ENCODE measurements at places on chromosomes 11 and 22.

DNA sequence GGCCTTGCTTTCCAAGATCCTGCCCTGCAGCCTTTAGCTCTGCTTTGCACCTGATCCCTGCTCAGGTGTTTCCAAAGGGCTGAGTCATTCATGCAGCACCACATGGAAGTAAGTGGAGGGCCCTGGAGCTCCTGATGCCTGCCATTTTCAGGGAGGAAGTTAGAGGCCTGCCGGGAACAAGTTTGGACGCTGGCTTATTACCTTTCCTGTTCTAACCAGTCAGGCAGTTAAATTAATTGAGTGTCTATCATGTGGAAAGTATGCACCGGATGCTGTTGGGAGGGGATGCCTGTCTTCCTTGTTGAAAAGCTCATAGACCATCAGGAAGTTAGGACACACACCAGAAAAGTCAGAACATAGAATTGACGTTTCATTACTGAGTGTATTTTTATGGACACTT lies 73.7 kb upstream of the PLET1 start:
- DNase-seq: no peak

DNA sequence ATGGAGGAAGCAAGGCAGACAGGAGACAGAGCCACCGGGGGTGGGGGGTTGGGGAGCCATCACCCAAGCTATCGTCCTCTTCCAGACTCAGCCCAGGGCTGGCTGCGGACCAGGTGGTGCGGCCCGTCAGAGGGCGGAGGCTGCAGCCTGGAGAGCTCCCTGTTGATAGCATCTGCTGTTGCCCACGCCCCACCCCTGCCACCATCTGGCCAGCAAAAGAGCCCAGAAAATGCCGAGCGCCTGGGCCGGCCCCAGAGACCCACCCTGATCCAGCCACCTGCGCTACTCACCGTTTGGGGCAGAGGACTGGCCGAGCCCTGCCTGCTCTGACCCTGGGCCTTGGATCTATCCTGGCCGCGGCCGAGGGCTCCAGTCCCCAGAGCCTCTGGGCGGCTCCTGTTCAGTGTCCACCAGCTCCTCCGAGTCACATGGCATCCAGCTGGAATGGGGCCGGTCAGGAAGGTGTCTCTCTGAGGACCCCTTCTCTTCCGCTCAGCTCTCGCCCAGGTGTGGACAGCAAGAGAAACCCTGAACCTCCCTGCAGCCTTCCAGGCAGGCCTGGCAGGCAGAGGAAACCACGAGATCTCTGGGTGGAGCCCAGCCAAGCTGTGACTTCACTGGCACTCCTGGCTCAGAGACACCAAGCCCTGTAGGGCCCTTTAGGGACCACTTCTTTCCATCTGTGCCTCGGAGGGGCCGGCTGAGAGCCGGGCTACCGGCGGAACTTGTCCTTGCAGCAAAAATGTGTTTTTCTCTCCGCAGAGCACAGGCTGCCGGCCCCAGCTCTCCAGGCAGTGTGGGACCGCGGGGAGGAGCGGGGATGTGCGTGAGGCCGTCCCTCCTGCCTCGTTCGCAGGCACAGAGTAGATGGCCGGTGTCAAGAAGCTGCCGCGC lies at the start of gene MRGPRE:
Gene MRGPRE (minus strand): TSS at position 567 of the 894 bp plus-strand sequence. CDS start 3,618 bp downstream, outside the sequence.
- DNase-seq: peak; percentile 54

DNA sequence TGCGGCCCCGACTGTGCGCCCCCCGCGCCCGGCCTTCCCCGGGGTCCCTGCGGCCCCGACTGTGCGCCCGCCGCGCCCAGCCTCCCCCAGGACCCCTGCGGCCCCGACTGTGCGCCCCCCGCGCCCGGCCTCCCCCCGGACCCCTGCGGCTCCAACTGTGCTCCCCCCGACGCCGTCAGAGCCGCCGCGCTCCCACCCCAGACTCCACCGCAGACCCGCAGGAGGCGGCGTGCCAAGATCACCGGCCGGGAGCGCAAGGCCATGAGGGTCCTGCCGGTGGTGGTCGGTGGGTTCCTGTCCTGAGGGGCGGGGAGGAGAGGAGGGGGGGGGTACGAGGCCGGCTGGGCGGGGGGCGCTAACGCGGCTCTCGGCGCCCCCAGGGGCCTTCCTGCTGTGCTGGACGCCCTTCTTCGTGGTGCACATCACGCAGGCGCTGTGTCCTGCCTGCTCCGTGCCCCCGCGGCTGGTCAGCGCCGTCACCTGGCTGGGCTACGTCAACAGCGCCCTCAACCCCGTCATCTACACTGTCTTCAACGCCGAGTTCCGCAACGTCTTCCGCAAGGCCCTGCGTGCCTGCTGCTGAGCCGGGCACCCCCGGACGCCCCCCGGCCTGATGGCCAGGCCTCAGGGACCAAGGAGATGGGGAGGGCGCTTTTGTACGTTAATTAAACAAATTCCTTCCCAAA lies 3.1 kb downstream of the DRD4 start:
- DNase-seq: no peak

GRCh38 chr22:38129856-38130255 lies 19.4 kb upstream of the BAIAP2L2 start:
- peak; percentile 39 for DNase-seq

GRCh38 chr11:13333456-13333957 lies 55.9 kb downstream of the BMAL1 start:
- no peak for DNase-seq

DNA sequence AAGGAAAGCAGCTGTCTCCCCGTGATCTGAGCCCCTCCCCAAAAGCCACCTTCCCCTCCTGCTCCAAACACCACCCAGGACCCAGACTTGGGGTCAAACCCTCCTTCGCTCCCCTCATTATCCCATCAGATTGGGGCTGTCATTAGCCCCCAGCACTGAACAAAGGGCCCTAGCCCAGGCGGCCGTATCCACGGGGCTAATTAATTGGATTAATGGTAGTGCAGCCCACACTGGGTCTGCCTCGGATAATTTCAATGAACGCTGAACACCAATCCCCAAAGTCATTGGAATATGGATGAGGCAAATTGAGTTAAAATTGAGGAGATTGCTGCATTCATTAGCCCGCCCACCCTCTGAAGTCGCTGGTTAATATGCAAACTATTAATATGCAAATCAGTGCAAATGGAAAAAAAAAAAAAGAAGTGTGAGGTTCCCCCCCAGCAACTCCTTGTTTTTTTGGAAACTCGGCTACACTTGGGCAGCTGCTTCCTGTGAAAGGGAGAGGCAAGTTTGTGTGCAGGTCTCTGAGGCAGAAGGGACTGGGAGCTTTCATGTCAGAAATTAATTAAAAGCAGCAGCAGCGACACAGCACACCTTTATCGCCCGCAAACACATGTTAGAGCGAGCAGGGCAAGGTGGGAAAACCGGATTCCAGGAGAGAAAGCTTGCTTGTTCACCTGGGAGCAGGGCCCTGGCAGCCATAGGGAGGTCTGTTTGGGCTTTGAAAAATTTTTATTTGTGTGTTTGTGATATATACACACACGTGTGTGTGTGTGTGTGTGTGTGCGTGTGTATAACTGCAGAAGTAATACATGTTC lies 517.8 kb downstream of the MIAT start:
- DNase-seq: no peak

GRCh38 chr22:38549101-38549894 lies 20.7 kb downstream of the DMC1 start:
- DNase-seq: no peak

GRCh38 chr11:119120639-119121007 lies 757 bp upstream of the HINFP start:
- no peak for DNase-seq

- DNase-seq: no peak
Observed at GRCh38 chr11:8692417-8692816, 9.8 kb downstream of the RPL27A start.

- DNase-seq: no peak
Observed at GRCh38 chr11:34443136-34443535, 4.4 kb downstream of the CAT start.

DNA sequence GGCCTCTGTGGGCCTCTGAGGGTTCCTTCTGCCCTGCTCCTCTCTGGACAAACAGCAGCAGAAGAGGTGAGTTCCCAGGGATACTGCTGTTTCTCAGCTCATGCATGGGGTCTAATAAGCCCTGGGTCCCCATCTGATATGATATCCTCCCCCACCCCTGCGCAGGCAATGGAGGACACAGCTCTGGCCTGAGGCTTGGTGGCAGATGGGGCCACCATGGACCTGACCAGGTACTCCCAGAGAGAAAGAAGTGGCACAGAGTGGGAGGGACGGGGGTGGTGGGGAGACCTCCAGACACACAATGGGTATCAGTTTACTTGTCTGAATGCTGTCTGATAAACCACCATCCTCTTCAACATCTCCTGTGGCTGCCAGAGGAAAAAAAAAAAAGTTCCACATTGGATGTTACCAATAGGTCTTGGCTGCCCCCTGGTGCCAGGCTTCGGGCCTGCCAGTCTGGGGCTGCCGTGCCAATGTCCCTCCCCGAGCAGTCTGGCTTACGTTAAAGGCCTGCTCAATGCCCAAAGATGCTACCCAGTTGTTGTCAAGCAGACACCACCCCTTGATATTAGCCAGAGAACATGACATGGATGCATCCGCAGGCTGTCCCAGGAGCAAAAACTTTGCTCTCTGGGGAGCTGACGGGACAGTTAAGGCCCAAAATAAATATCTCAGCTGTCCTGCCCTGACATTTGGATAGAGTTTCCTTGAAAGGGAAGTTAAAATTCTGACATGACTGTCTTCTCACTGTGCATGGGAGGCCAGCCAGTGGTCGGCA lies 27.9 kb upstream of the ABCC8 start:
- DNase-seq: peak; percentile 88

DNA sequence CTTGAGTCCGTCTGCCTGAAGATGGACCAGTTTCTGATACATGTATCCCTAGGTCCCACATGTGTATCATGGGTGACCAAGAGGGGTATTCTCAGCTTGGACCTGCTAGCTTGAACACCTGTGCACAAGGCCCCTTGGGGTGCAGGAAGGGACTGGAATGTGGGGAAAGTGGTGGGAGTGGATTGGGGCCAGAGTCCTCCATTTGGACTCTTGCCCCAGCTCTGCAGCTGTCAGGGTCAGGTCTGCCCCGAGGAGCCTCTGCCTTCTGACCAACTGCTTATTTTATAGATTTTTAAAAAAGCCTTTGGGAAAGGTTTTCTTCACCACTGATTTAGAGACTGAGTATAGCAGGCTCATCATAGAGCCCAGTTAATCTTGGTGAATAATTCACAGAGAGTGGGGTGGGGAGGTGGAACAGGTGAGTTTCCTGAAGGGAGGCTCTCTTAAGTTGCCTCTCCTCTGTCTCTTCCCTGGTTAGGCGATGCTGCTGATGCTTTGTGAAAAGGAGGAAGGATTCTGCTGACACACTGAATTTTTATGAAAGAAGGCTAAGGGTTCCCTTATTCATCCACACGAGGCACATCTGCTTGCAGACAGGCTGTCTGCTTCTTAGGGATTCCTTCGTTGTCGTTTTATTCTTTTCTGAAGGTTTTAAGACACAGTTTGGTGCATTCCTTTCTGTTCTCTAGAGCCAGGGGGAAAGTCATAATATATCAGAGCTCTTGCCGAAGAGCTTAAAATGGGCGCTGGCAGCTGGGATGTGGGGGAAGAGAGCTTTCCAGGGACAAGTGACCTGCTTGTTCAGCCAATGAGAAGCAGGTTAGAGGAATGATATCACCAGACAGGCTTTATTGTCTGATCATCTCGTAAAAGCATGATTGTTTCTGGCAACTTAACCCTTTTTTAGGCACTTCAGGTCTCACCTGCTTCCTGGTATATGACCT lies 19.9 kb downstream of the TRIM44 start:
- DNase-seq: no peak

Data from aorta (tissue), 5 donors.